Upper lobe of left lung (tissue), 6 donors: ENCODE measurements at places on chromosomes 1 and 21.

GRCh38 chr1:205763980-205764379 is 11.3 kb downstream of the RAB29 start:
- no peak for DNase-seq

GRCh38 chr1:167059045-167059808 is 30.9 kb downstream of the GPA33 start:
- DNase-seq: peak; percentile 58

DNA sequence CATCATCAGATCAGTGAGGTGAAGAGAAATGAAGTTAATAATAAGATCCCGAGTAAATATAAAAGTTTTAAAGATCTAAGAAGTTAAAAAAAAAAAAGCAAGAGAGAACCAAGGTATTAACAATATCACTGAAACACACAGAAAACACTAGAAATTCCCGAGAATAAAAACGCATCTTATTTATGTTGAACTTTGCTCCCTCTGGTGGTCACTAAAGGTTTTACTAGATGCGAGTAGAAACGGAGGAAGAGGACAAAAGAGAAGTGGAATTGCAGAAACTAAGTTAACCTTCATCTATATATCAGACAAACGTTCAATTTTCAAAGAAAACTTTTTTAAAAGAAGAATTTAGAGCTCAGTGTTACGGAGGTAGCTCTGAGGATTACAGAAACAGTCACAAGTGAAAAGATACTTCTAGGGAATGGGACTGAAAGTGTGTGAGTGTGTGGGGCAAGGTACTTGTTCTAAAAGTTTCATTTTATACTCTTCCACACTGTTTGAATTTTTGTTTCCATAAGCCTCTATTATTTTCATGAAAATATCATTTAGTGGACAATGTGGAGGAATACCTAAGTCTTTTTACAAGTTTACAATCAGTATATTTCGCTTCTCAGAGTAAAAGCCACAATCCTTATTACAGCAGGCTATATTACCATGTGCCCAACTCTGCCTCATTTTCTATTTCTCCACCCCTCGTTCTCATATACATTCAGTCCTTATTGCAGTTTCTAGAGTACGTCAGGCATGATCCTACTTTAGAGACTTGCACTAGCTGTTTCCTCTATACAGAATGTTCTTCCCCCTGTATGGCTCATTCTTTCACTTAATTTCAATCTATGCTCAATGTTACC is 19.7 kb downstream of the ACBD6 start:
- DNase-seq: no peak

DNA sequence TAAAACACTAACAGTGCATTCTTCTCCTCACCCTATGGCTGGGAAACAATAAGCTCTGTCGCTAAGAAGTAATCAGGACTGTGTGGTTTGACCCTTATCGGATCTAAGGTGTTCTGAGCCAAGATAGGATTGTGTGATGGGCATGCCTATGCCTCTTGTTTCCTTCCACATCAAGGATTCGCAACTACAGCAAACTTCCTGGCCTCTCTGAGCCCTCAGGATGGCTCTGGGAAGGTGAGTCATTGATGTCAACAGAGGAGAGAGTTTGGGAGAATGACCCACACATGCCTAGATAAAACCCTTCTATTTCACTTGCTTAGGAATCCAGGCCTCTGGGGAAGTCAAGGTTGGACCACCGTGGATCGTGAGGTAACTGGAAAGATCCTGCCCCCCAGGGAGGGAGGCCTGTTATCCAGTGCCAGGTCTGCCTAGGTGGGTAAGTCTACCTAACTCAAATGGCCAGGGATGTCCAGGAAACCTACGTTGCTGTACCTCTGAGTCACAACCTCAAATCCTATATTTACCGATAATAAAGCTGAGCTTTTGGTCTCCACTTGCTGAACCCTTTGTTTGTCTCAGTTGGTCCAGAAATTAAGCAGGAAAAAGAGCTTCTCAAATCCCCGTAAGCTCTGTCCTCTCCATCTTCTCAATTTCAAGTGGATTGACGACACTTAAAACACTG is 27.4 kb downstream of the TIAM1 start:
- no peak for DNase-seq

DNA sequence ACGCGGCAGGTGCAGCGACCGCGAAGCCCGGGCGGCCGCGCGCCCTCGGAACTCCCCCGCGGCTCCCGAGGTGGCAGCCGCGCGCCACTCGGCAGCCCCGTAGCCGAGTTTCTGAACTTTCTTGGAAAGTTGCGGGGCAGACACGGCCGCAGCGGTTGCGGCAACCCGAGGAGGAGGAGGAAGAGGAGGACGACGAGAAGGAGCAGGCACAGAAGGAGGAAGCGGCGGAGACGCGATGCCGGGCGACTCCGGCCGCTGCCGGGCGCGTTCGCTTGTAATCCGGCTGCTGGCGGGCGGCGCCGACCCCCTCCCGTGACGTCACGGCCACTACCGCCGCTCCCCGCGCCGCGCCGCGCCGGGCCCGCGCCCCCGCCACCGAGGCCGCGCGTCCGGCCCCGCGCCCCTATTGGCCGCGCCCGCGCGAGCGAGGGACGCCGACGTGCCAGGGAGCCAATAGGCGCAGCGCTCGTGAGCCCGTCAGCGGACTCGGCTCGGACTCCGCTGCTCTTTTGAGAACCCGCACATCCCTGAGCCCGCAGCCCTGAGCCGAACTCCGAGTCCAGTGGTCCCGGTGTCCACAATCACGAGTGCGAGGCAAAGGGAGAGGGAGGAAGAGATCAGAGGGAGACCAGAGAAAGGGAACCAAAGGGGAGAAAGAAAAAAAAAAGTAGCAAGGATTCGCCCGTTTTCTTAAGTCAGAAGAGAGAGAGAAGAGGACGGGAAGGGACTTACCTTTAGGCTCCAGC is 736 bp upstream of the BARHL2 start:
- no peak for DNase-seq

DNA sequence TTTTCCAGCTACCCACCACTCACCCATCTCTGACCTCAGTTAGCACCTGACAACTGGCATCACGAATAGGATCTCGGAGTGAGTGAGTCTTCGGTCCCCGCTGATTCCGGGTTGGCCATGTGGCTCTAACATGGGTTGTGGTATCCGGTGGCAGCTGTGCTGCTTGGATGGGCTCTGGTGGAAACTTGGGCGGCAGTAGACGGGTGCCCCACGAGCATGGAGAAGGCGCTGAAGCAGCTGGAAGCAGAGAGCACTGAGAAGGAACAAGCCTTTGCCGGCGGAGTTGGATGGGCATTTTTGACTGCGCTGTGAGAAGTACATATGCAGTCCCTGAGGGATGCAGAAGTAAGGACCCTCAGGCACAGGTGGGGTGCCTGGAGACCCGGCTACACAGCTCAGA is 1044.0 kb upstream of the ADGRL4 start:
- DNase-seq: peak; percentile 36
